Astrocyte (in vitro differentiated cells and primary cell): ENCODE measurements at places on chromosomes 2 and 18. TPM values are rescaled to one million over a fixed set of nuclear protein-coding genes. Genes with fewer than 3 reads are reported as not detected.

Gene NT5C1B
- not detected in 2 replicates for total RNA-seq

DNA sequence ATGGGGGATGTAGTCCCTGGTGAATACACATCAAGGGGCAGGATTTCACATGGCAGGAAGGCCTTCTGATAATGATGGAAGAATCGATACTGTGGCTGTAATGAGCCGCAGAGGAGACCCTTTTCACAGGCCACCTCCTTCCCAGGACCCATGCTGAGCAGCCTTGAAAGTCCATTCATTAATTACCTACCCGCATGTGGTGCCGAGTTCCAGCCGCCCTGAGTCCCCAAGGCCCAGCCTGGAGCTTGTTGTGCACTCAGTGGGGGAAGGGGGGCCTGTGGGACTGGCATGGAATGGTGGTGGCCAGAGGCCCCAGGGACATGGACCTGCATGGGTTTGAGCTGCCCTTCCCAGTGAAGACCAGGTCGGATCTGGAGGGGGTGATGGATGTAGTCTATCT, 25.5 kb downstream of the ASB18 start:
- no peak overlapping the region for H3K4me3 ChIP-seq
- H3K27ac ChIP-seq, result no peak overlapping the region

GRCh38 chr2:209549589-209549988, 125.7 kb downstream of the MAP2 start:
- DNase-seq, result no peak
- H3K27me3 ChIP-seq, result no peaks in the 10 kb centered on the region
- H3K36me3 ChIP-seq, result no peaks in the 10 kb centered on the region
- no peak overlapping the region for H3K27ac ChIP-seq

GRCh38 chr2:98701230-98701629, 29.7 kb downstream of the MGAT4A start:
- no peaks in the 10 kb centered on the region for H3K27me3 ChIP-seq
- H3K27ac ChIP-seq, result no peak overlapping the region
- no peaks in the 10 kb centered on the region for H3K4me1 ChIP-seq
- H3K4me3 ChIP-seq, result no peak overlapping the region

GRCh38 chr18:53117851-53118250, 777.9 kb downstream of the DCC start:
- no peaks in the 10 kb centered on the region for H3K4me1 ChIP-seq
- no peaks in the 10 kb centered on the region for H3K36me3 ChIP-seq
- no peaks in the 10 kb centered on the region for H3K27me3 ChIP-seq
- no peak for DNase-seq
- H3K4me3 ChIP-seq, result no peak overlapping the region
- H3K27ac ChIP-seq, result no peak overlapping the region

DNA sequence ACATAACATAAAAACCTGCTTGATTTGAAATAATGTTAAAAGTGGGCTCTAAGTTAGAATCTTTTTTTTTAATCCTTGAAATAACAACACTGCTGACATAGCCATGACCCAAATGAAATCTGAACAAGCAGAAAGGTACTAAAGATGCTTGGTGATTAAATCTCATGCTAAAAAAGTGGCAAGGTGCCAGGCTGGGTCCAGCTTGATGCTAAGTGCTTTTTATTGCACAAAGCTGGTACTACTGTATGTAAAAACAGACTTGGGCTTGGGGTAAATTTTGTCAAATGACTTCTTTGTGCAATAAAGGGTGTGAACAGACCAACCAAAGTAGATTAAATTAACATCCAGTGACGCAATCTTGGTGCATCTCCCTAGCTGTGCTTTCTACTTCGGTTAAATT, 13.4 kb downstream of the BCL11A start:
- H3K4me1 ChIP-seq, result no peaks in the 10 kb centered on the region
- no peak for DNase-seq
- no peaks in the 10 kb centered on the region for H3K27me3 ChIP-seq
- H3K4me3 ChIP-seq, result no peak overlapping the region
- H3K27ac ChIP-seq, result no peak overlapping the region
- peaks cover 10% of the 10 kb centered on the region for H3K36me3 ChIP-seq

Gene MRO
- 0.18 TPM in 1 of 2 replicates, not detected in the other for total RNA-seq

- no peak overlapping the region for H3K27ac ChIP-seq
- no peak for DNase-seq
- no peaks in the 10 kb centered on the region for H3K36me3 ChIP-seq
- no peaks in the 10 kb centered on the region for H3K27me3 ChIP-seq
- H3K4me3 ChIP-seq, result no peak overlapping the region
Observed at GRCh38 chr2:43103093-43103404, 123.4 kb downstream of the ZFP36L2 start.

Gene EML6
- total RNA-seq, result 0.23 and 0.60 TPM in 2 replicates

DNA sequence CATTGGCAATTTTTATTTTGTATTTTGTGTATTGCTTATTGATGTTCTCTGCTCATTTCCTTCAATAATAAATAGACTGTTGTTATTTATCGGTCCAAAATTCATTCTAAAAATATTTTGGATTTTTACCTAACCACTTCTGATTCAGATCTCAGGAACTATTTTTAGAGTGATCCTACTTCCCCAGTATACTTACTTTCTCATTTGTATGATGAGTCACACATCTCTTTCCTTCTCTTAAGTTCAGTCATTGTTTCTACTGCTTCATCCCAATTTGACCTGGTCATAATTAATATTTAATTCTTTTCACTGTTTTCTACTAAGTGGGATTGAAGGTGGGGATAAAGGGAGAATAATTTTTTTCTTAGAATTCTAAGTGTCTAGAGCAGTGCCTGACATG, 75.1 kb downstream of the AGPS start:
- H3K27me3 ChIP-seq, result no peaks in the 10 kb centered on the region
- no peak overlapping the region for H3K4me3 ChIP-seq
- H3K4me1 ChIP-seq, result peaks cover 15% of the 10 kb centered on the region
- peaks cover 2% of the 10 kb centered on the region for H3K36me3 ChIP-seq

Gene KATNAL2
- 3.0 and 3.8 TPM in 2 replicates for total RNA-seq

Gene RRM2
- total RNA-seq, result 6.8 and 11.9 TPM in 2 replicates

Gene PAX8
- 0.48 and 1.2 TPM in 2 replicates for total RNA-seq

- no peaks in the 10 kb centered on the region for H3K27me3 ChIP-seq
- peak; percentile 51 for DNase-seq
- H3K4me1 ChIP-seq, result peaks cover 35% of the 10 kb centered on the region
Observed at GRCh38 chr2:54557601-54558187, 101.6 kb downstream of the SPTBN1 start.

- H3K36me3 ChIP-seq, result no peaks in the 10 kb centered on the region
- H3K4me3 ChIP-seq, result no peak overlapping the region
- H3K27me3 ChIP-seq, result no peaks in the 10 kb centered on the region
- H3K27ac ChIP-seq, result no peak overlapping the region
Observed at GRCh38 chr2:9967053-9967775, 15.7 kb downstream of the GRHL1 start.

DNA sequence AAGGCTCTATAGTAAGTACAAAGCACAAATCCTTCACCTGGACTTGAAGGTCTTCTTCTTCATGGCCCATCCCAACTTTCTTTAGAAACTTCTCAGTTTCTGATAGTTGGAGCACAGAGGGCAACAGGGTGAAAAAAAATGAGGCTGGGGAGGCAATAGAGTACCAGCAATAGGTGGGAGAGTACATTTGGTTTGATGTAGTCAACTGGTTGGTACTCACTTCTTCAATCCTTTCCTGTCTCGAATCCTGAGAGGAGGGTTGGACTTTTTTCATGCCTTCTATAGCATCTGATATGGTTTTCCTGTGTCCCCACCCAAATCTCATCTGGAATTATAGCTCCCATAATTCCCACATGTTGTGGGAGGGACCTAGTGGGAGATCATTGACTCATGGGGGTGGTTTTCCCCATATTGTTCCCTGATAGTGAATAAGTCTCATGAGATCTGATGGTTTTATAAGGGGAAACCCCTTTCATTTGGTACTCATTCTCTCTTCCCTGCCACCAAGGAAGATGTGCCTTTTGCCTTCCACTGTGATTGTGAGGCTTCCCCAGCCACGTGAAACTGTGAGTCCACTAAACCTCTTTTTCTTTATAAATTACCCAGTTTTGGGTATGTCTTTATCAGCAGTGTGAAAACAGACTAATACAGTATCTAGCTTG, 75.9 kb upstream of the LCLAT1 start:
- no peak overlapping the region for H3K27ac ChIP-seq
- H3K4me3 ChIP-seq, result no peak overlapping the region
- no peaks in the 10 kb centered on the region for H3K27me3 ChIP-seq
- peaks cover 21% of the 10 kb centered on the region for H3K4me1 ChIP-seq

DNA sequence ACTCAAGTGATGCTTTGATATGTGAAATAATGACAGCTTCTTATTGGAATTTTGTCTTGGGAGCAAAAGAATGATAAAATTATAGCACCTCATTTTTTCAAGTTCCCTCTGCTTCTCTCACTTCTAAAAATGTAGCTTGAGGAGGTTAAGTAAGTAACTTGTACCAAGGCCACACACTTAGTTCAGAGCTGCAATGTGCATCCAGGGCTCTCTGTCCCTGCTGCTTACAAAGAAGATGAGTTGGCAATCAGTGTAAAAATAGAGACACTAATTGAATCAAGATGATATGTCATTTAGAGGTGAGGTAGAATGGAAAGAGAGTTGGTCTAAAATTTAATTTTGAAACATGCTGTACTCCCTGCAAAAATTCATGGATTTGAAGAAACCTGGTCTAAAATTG, 312.0 kb upstream of the TNP1 start:
- H3K4me1 ChIP-seq, result no peaks in the 10 kb centered on the region
- no peaks in the 10 kb centered on the region for H3K27me3 ChIP-seq
- H3K36me3 ChIP-seq, result no peaks in the 10 kb centered on the region

Gene RSAD2
- total RNA-seq, result 9.5 and 11.8 TPM in 2 replicates

GRCh38 chr18:60892441-60892840, 440.8 kb upstream of the CDH20 start:
- H3K36me3 ChIP-seq, result no peaks in the 10 kb centered on the region
- DNase-seq, result peak; percentile 31
- H3K27ac ChIP-seq, result peak overlapping the region; percentile 16
- H3K27me3 ChIP-seq, result no peaks in the 10 kb centered on the region

GRCh38 chr2:119106301-119106897, 52.2 kb downstream of the C1QL2 start:
- H3K4me1 ChIP-seq, result no peaks in the 10 kb centered on the region
- no peaks in the 10 kb centered on the region for H3K27me3 ChIP-seq
- no peak overlapping the region for H3K27ac ChIP-seq
- no peaks in the 10 kb centered on the region for H3K36me3 ChIP-seq

- no peak overlapping the region for H3K4me3 ChIP-seq
- no peaks in the 10 kb centered on the region for H3K4me1 ChIP-seq
- DNase-seq, result no peak
- no peaks in the 10 kb centered on the region for H3K27me3 ChIP-seq
Observed at GRCh38 chr2:189879716-189880081, 95.4 kb downstream of the PMS1 start.

Gene THSD7B
- 0.14 and 0.18 TPM in 2 replicates for total RNA-seq

Gene EFHD1
- total RNA-seq, result 15.7 and 18.8 TPM in 2 replicates

DNA sequence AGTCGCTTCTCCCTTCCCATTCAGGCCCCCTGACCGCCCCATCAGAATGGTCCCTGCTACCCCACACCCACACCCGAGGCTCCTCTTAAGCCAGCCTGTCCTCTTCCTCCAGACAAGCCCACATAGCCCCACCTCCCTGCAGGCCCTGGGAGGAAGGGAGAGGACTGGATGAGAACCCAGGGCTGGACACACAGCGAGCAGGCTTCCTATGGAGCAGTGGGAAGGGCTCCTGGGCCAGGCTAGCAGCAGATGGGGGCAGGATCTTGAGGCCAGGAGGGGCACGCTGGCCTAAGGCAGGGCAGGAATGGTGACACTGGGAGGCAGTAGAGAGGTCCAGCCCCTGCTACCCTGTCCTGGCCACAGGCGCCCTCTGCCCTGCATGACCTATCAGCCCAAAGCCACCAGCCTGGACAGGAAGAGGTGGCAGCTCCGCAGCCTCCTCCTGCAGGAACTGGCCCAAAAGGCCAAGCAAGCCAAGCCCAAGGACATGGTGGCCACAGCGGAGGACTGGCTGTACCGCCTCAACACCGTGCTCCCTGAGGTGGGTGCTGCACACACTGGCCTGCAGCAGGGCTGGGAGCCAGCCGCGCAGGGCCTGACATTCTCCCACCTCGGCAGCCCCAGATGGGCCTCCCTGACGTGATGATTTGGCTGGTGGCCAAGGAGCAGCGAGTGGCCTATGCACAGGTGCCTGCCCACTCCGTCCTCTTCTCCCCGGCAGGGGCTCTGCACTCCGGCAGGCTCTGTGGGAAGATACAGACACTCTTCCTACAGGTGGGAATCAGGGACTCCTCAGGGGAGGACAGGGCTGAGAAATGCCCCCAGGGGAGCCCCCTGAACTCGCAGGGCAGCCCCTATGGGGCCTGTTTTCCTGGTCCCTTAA, 43.3 kb downstream of the FER1L5 start:
- no peaks in the 10 kb centered on the region for H3K4me1 ChIP-seq
- H3K27me3 ChIP-seq, result peaks cover 15% of the 10 kb centered on the region
- H3K4me3 ChIP-seq, result no peak overlapping the region
- DNase-seq, result no peak
- no peaks in the 10 kb centered on the region for H3K36me3 ChIP-seq
- no peak overlapping the region for H3K27ac ChIP-seq

Gene IL1F10
- not detected in 2 replicates for total RNA-seq

Gene ESPNL
- 0.07 TPM in 1 of 2 replicates, not detected in the other for total RNA-seq

DNA sequence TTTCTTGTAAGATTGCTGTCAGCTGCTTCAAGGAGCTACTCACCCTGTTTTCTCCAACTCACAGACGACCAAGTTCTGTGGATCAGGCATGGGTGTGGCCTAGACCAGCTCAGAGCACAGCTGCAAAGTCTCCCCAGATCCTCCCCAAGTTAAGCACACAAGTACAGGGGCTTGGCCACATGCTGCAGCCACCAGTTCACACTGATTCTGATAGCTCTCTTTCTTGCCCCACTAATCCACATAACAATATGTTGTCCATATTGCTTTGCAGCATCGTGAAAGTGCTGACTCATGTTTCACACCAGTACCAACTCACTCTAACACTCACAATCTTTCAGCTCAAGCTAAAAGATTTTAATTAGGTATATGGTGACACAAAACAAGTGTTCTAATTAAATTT, 437.0 kb downstream of the PARD3B start:
- no peak overlapping the region for H3K27ac ChIP-seq
- DNase-seq, result no peak
- H3K4me3 ChIP-seq, result no peak overlapping the region
